Right renal cortex interstitium (tissue), 3 donors: ENCODE measurements at places on chromosomes 4 and X. TPM values are rescaled to one million over a fixed set of nuclear protein-coding genes. Genes with fewer than 3 reads are reported as not detected.
A peak's percentile ranks its signal among the peaks of the same experiment; 100 is the strongest.

Gene COL4A6
- 15.6 TPM for polyA plus RNA-seq

Gene PHOX2B
- 0.14 TPM for polyA plus RNA-seq

Gene PABPC4L
- 11.9 TPM for polyA plus RNA-seq

Gene KLB
- 0.16 TPM for polyA plus RNA-seq

Gene MTNR1A
- 2.0 TPM for polyA plus RNA-seq

Gene APLN
- polyA plus RNA-seq = 5.5 TPM

Gene CENPVL2
- 0.18 TPM for polyA plus RNA-seq

Gene ZFP92
- polyA plus RNA-seq = 0.80 TPM

Gene ARHGEF6
- polyA plus RNA-seq = 14.3 TPM

Gene AMTN
- polyA plus RNA-seq = not detected

- no peak for DNase-seq
These were observed 915 bp downstream of the CPZ start for GRCh38 chr4:8593264-8594096.

GRCh38 chr4:100889401-100889800, 371.6 kb upstream of the EMCN start:
- no peak for DNase-seq

DNA sequence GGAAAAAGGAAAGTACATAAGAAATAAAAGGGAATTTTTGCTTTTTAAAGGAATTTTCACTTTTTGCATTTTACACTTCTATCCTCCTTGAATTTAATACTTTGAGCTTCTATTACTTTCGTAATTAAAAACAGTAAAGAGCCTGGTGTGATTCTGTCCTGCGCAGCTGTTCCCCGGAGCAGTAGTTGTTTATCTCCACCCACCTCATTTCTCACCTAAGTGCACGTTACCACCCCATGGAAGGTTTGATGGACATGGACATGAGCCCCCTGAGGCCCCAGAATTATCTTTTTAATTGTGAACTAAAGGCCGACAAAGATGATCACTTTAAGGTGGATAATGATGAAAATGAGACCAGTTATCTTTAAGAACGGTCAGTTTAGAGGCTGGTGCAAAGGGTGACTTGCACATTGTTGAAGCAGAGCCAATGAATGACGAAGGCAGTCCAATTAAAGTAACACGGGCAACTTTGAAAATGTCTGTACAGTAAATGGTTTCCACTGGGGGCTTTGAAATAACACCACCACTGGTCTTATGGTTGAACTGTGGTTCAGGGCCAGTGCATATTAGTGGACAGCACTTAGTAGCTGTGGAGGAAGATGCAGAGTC, 52.1 kb upstream of the TEX13D start:
- DNase-seq = no peak

- no peak for DNase-seq
These were observed 181.9 kb downstream of the AFAP1 start for GRCh38 chr4:7757501-7758471.

DNA sequence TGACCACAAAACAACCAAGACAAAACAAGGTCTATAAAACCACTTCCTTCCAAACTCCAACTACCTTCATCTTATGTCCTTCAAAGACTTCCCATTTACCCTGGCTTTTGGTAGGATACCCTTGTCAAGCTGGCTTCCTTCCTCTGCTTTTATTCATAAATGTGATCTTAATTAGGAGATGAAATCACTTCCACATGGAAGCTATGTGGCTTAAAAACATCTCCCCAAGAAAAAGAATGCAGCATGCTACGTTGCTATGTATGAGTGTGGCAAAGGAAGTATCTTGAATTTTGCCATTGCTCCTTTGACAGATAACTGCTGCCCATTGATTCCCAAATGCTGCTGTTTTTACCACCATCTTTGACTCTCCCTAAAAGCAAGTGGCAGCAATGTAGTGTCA, 46.4 kb upstream of the VEGFD start:
- no peak for DNase-seq

DNA sequence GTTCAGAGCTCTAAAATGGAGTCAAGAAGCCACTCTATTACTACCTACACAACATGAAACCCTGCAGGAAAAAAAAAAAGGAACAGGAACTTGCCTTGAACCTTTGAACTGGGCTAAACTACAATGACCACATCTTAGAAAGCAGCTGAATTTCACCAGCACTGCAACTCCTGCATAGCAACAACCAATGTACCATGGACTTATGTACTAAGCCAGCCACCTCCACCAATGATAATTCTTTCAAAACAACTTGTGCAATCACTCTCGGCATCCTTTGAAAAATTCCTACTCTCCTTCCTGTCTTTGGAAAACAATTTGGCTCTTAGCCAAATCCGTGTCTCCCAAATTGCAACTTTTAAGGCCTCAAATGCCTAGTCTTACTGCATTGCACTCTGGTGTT, 26.8 kb upstream of the FMR1 start:
- DNase-seq = no peak

GRCh38 chr4:118784776-118785175, 51.1 kb downstream of the SEC24D start:
- no peak for DNase-seq

- DNase-seq = no peak
These were observed 24.4 kb upstream of the DYNLT3 start for GRCh38 chrX:37871626-37872302.

- no peak for DNase-seq
These were observed 80.9 kb downstream of the FAM114A1 start for GRCh38 chr4:38948551-38948950.

GRCh38 chr4:87232216-87232615, 11.8 kb upstream of the KLHL8 start:
- DNase-seq = no peak

- DNase-seq = no peak
These were observed 99.1 kb upstream of the ADAD1 start for GRCh38 chr4:122279670-122280069.

- DNase-seq = no peak
These were observed 3.9 kb downstream of the MAD2L1 start for GRCh38 chr4:120062663-120063195.

GRCh38 chr4:82606622-82607021, 44.8 kb upstream of the TMEM150C start:
- no peak for DNase-seq

DNA sequence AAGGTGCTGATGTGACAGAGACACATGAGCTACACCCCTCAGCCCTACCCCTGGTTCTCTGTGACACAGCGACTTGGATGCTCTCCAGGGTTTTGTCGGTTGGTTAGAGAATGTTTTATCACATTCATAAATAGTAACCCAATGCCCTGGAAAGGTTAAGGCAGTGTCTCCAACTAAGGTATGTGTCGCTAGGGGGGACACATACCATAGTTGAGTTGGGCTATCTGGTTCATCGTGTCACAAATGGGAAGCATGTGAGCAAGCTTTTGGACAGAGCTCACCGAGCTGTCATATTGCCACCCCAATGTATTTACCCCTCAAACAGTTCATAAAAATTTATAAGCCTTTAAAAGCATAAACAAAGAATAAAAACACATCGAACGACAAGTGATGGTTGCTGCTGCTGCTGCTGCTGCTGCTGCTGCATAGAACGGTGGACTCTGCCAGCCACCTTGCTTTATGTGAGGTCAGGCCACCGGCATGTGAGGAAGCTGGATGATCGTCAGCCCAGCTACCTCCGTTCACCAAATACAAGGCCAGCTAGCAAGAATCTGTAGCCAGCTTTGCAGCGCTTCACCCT, 55.9 kb downstream of the STOX2 start:
- peak; percentile 63 for DNase-seq

GRCh38 chrX:152897222-152898131, at the start of gene ZNF185:
Gene ZNF185 (plus strand): TSS chrX:152898067. CDS start chrX:152914490, 16,423 bp downstream.
- no peak for DNase-seq

GRCh38 chr4:74431113-74431826, 13.7 kb upstream of the AREG start:
- no peak for DNase-seq

GRCh38 chr4:5322321-5322720, 271.0 kb downstream of the STK32B start:
- DNase-seq = no peak

DNA sequence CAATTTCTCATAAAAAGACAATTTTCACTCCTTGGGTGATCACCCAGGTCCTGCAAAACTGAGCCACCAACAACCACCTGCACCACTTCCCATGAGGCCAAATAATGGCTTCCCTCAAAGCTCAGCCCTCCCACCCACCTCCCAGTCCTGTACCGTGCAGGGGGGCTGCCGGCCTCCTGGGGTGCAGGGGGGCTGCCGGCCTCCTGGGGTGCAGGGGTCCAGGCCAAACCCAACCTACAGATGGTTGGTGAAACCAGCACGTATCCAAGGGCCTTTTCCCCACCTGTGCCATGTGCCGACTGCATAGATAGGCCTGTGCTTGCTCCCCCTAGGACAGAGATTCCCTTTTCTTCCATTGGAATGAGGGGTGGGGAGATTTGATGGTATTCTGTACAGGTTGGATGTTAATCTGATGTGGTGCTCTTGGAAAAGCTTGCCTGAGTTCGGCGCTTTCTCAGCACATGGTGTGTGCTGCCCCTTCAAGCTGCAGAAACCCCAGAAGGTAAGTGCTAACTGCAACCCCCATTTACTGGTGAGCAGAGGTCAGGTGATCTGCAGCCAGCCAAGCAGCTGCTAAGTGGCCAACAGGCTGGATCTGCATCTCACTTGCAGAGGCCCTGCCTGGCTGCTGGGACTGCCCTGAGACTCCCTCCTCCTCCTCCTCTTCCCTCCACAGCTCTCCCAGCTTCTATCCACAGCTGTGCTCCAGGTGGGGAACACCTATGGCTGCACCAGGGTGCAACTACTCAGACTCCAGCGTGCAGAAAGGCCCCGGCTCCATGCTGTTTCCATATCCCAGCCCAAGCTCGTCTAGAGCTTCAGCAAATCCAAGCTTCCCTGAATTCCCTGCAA, 38.8 kb downstream of the FRG1 start:
- no peak for DNase-seq

DNA sequence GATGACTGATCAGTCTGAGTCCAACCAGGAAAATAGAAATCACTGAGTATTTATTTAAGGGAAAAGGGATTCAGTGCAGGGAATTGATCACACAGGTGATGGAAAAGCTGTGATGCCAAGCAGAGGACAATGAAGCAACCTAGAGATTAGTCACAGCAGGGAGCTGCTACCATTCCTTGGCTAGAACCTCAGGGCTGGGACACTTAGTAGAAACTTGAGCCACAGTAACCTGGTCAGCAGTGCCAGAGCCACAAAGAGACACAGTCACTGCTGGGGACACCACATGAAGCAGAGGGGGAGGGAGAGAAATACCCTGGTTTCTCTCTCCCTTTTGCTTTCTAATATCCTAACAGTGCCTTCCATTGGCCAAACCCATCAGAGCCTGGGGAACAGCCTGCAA, 38.7 kb downstream of the RTL9 start:
- DNase-seq = no peak

DNA sequence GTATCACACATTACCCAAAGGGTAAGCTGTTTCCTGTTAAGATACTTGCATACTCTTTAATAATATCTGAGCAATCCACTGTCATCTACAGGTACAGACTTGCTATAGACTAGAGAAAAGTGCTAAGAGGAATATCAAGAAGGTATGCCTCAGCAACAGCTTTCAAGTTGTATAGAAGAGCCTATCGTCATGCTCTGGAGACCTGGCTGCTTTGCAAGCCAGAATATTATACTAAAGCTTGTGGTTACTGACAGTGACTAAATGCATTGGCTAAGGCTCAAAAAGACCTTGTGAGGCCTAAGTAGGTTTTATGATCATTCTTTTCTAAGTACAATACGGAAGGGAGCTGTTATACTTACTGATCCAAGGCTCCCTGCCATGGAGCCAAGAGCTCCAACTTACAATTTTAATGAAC, 11.3 kb downstream of the LAMP2 start:
- DNase-seq = no peak

DNA sequence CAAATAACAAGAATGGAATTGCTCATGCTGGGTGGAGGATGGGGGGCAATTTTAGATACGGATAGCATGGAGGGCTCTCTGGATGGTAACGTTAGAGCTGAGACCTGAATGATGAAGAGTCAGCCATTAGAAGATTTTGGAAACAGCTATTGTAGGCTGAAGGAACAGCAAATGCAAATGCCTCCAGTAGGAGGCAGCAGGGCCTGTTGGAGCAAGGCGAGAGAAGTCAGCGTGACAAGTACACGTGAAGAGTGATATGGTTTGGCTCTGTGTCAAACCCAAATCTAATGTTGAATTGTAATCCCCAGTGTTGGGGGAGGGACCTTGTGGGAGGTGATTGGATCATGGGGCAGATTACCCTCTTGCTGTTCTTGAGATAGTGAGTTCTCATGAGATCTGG, 59.3 kb upstream of the SOD3 start:
- no peak for DNase-seq

DNA sequence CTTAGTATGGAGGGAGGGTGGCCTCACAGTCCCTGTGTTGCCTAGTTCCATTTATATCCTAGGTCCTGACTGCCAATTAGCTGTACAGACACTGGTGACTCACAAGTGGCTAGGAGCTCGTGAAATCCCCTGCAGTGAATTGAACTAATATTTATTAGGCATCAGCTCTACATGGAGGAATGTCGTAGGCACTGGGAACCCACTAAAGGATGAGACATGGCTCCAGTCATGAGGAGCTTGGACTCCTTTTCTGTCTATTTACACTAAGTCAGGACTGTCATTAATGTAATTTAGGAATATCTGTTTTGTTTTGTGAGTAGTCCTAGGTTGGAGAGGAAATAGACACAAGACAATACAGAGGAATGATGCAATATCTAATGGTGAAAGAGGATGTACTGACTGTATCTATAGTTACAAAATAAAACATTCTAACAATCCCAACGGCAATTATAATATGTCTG, 67.7 kb downstream of the MID1IP1 start:
- DNase-seq = no peak

DNA sequence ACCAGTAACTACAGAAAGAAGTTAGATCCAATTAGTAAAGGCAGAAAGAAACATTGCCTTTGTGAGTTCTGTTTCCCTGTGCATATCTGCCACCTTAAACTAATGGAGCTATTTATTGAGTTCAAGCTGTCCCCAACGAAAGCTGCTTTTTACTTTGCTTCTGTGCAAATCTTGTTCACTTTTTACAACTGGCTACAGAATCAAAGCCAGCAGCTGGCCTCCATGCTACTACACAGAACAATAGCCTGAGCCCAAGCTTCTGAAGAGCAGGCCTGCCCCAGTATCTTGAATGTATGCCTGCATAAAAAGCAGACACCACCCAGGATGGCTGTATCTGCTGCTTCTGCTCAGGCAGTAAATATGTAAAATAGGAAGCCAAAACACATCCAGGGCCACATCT, 28.1 kb downstream of the ANK2 start:
- no peak for DNase-seq

DNA sequence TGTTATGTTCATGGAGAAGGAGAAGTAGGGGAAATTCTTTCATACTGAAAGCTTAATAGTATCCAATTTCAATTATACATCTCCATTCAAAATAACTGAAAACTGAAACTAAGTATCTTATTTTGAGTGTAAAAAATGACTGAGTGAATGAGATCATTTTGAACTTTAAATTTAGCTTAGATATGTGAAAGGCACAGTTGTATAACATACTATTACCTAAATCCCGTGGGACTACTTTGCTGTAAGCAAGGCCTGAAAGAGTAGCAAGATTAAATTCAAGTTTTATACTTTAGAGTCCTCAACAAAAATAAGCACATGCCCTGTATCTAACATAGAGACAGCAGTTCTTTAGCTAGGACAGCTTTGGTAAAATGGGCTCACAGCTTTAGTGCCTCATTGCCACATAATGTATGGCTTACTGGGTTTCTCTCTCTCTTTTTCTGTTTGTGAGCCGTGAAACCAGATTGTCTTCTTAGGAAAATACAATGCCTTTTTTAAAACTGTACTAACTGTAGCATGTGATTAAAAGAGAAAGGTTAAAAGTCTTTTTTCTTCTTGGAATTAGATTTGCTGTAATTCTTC, 43.2 kb downstream of the GSTCD start:
- no peak for DNase-seq
